ACHN (cell line): ENCODE measurements at places on chromosomes 12 and 14.

DNA sequence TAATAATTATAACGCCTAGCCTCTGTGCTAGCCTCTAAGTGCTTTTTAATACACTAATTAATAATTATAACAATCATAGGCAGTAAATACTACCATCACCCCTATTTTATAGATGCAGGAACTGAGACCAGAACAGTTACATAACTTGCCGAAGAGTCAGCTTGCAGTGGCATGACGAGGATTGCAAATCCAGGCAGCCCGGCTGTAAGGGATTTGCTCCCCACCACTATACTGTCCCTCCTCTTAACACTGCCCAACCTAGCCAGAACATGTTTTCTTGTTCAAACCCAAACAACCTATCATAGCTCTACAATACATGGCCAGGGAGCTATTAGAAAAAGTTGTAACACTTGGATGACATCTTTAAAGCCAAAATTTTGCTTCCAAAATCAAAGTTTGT lies 33.9 kb upstream of the VASH1 start:
- DNase-seq, result no peak

DNA sequence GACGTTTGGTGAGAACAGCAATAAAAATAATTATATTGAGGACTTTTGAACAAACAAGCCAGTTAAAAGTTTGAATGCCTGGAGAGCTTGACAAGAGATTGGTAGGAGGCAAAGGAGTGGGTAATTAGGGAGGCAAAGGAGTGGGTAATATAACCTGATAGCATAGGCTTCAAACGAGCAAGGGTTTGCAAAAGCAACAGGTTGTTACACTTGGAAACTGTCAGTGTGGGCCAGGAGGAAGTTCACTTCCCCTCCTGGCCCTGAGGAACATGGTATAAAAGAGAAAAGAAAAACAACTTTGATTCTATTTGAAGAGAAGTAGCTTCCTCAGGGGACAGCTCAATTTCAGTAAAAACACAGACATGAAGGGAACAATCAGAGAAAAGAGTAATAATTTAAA lies 121.7 kb downstream of the CCER1 start:
- DNase-seq, result no peak

DNA sequence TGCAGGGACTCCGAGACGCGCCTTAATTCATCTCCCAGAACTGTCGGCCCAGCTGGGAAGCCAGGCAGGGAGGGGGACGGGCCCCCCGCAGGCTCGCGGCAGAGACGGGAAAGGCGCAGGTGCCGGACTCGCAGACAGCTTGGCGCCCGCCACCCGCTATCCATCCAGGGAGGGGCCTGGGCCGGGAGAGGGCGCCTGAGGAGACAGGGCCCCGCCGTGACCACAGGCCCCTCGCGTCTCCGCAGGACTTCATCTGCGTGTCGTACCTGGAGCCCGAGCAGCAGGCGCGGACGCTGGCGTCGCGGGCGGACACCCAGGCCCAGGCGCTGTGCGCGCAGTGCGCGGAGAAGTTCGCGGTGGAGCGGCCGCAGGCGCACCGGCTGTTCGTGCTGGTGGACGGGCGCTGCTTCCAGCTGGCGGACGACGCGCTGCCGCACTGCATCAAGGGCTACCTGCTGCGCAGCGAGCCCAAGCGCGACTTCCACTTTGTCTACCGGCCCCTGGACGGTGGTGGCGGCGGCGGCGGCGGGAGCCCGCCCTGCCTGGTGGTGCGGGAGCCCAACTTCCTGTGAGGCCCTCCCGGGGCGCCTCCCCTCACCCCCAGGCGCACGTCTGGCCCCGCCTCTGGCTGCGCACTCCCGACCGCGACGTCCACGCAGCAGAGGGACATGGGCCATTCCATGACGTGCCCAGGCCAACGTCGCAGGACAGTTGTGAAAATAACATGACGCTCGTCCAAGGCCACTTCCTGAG lies 60.6 kb downstream of the LGMN start:
- no peak for DNase-seq

DNA sequence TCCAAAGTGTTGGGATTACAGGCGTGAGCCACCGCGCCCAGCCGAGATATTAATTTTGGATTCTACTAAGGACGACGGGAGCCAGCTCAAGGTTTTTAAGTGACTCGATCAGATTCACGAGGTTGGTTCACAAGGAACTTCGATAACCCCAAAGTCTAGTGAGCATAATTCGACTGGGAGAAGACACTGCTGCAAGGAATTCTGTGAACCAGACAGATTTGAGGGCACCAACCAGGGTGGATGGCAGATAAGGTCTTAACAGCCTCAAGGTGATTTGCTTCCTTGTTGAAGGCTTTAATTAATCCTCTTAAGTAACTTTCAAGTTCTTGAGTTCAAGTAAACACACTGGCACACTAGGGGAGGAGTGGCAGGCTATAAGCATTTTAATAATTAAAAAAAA lies 1.1 kb upstream of the KLHDC2 start:
- DNase-seq, result peak; percentile 2

DNA sequence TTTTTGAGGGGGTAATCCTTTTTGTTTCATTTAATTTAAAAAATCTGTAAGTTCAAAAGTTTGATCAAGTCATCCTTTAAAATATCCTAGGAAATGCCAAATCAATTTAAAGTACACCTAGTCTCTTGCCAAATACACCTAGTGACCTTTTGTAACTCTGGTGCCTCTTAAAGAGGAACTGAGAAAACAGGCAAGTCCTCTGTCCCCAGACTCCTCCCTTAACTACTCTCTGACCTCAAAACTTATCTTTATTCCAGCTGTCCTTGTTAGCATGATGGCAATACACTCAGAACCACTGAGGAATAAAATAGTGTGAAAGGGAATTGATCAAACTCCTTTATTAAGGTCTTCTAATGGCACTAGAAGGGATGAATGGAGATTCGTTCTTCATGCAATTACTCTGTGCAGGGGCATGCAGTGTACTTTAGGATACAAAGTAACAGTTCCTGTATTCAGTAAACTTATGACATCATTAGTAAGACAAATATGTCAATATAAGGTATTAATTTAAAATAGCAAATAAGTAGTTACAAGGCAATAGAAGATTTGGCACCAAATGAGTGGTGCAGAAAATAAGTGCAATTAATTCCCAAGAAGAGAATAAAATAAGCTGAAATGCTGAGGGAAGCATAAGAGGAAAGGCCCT lies 3.3 kb downstream of the FAR2 start:
- no peak for DNase-seq

DNA sequence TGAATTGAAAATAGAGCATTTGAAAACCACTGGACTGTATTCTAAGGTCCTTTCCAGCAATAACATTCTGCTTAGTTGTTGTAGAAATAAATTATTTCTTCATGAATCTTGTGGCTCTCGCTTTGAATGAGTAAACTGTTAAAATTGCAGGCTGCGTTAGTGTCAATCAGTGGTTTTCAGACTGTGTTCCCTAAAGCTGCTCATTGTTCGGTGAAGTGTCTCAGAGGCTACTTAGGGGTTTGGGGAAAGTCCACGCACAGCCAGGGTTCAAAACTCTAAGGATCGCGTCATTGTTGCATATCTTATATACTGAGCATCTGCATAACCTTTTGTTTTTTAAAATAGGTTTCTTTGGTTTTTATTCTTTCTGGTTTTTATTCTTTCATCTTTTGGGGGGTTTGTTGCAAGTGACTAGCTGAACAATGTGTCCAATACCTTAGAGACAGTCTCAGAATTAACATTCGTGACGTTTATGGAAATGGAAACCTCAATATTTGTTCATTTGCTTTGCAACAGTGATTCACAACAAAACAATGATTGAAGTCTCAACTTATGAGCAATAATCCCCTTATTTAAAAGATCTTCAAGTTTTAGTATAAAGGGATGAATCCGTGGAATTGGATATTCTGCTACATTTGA lies 108.1 kb downstream of the TTLL5 start:
- no peak for DNase-seq
